CD4-positive, alpha-beta T cell treated with Interleukin-1 beta for 1 hour (primary cell): ENCODE measurements at places on chromosomes 2 and 18.

GRCh38 chr2:9274701-9275343, 68.2 kb downstream of the ASAP2 start:
- no peak for DNase-seq

DNA sequence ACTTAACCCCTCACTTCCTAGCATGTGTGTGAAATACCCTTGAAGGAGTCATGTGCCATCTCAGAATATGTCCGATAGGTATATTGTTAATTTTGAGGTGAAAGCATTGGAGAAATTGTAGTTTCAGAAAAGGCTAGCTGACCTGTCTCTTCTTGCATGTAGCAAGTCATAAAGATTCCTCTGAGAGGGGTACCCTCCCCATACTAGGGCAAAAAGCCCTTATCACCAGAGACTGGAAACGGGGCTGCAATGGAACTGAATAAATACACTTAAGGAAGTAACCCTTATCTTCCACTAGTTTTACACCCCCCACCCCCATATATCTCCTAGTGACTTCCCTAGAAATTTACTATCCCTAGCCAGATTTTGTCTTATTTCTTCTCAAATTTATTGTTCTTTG, 1.8 kb upstream of the SF3B6 start:
- DNase-seq = no peak

DNA sequence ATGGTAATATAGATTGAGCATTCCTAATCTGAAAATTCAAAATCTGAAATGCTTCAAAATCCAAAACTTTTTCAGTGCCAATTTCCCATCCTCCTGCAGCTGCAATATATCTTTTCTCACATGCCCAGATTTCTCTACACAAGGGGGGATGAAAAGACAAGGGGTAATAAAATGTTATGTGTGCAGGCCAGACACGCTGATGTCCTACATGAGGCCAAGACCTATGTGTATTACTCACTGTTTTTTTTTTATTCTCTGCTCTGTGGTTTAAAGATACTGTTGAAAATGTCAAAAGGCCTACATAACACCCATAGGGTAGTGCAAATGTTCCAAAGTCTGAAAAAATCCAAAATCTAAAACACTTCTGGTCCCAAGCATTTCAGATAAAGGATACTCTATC, 41.2 kb upstream of the CWC22 start:
- DNase-seq = no peak

DNA sequence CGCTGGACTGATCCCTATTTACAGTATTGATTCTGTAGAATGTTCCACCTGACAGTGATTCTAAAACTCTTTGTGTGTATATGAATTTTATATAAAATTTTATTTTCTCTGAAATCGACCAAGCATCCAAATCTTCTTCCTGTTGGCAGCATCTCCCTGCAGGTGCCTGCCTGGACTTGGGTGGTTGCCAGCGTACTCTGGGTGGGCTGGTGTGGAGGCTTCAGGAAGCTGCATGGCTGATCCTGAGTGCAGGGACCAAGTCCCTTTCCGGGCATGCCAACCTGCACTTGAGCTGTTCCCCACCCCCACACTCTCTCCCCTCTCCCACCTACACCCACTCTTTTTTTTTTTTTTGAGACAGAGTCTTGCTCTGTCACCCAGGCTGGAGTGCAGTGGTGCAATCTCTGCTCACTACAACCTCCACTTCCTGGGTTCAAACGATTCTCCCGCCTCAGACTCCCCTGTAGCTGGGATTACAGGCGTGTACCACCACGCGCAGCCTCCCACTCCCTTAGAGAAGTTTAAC, 53.2 kb upstream of the ALKAL2 start:
- no peak for DNase-seq

- DNase-seq = no peak
These were observed 58.2 kb downstream of the SLC16A14 start for GRCh38 chr2:230010501-230010900.

DNA sequence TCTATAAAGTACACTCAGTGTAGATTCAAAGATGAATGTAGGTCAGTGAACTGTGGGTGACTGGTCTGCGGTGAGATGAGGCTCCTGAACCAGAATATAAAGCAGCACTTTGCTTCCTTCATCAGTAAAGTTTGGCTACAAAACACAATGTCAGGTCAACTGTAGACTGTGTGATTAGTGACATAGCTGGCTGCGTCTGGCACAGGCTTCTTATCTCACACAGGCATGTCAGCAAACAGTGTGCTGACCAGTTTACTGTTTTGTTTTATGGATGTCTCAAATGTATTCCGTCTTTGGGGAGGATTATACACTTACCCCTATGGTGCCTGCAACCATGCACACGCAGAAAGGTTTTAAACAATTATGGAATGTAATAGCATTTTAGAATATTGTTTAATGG, 87.1 kb downstream of the ZNF236 start:
- DNase-seq = no peak

DNA sequence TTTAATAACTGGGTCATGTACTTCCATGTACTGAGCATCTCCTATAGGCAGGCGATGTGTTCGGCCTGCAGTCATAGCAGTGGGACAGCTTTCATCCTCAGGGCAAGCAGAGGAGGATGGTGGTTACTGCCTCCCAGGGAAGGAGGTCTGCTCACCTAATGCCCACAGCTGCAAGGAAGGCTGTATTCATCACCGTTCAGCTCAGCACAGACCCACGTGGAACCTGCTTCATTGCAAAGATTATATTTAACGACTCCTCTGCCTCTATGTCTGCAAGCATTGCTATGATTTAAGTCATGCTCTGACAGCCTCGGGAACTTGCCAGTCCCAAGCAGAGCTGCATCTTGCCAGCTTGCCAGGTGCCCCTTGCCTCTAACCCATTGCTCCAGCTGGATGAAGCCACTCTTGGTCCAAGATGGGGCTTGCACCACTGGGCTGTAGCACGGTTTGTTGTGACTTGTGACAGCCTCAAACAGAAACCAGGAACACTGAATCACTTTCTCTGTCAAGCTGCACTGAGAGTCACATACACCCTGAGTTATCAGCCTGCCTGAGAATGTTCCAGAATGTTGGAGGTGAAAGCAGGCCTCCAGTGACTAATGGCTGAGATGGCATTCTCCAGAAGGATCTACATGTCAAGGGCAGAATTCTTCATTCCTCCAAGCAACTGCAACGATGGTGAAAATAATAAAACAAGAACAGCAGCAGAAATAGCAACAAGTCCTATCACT, 651.1 kb upstream of the ID2 start:
- no peak for DNase-seq

- no peak for DNase-seq
These were observed 156.0 kb downstream of the SEPTIN10 start for GRCh38 chr2:109457794-109458193.

DNA sequence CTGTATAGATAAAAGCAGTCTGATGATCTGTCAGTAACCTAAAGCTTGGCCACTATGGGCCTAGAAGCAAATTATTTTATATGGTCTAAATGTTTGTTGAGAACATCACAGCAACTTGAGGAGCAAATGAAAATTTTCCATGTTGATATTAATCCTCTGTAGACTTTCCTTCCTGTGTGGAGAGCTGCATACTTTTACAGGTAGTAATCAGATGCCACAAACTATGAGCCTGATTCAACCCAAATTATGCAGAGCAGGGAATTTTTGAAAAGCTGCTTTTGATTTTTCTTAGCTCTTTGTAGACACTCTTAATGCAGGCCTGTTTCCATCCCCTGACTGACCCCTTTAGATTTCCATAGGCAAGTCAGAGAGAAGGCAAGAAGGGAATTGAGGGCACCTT, 17.3 kb downstream of the PAX3 start:
- DNase-seq = no peak

DNA sequence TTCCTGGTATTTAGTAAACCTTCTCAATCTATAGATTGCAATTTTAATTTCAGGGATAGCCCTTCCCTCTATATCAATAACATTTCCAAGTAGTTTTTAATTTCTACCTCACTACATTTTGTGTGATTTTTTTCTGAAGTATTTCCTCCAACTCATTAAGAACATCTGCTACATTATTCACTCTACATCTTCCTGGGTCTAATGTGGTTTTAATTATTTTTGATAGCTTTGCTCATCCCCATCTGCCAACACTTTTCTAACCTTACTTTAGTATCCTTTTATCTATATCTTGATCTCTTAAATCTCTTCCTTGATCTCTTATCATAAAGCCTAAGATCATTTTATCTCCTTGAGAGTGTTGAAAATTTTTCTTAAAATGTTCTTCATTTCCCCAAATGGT, 278.3 kb upstream of the CYP26B1 start:
- DNase-seq = no peak
